ENCODE measurements at places on chromosomes 1 and 21.

- no peak for DNase-seq
Observed at GRCh38 chr1:224116131-224116530, 2.2 kb downstream of the FBXO28 start.

DNA sequence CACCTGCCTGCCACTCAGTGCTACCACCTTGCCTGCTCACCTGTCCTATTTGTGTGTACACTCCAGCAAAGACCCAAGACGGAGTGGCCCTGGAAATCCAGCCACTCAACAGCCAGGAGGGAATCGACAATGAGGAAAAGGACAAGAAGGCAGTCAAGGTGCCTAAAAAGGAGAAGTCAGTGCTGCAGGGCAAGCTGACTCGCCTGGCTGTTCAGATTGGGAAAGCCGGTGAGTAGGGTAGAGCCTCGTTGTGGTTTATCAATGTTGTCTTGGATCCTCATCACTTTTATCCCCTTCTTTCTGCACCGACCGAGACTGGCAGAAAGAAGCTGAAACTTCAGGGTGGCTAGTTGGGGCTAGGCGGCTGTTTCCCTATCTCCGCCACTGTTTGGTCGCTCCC, 61.4 kb upstream of the LAX1 start:
- DNase-seq: no peak

DNA sequence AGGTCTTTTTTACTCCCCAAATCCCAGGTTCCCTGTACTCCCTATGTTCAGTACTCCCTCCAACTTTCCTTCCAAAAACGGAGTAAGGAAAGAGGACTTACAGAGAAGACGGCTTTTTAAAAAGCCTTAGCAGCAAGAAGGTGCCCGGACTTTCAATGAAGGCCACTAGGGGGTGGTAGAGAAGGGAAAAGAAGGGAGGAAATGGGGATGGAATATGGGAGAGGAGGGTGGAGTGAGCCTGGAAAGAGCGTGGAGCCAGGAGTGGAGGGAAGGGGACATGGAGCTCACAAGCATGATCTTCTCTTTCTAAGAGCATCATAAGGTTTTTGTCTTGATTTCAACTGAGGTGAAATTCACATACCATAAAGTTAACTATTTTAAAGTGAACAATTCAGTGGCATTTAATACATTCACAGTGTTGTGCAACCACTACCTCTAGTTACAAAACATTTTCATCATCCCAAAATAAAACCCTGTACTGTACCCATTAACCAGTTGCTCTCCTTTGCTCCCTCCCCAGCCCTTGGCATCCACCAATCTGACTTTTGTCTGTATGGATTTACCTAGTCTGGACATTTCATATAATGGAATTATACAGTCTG, 129.9 kb downstream of the ZNF281 start:
- DNase-seq: peak; percentile 20

DNA sequence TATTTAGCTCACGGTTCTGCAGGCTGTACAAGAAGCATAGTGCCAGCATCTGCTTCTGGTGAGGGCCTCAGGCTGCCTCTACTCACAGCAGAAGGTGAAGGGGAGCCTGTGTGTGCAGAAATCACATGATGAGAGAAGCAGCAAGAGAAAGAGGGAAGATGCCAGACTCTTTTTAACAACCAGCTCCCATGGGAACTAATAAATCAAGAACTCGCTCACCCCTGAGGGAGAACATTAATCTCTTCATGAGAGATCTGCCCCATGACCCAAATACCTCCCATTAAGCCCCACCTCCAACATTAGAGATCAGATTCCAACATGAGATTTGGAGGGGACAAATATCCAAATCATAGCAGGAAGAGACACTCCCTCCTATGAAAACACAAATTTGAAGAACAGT, 74.1 kb downstream of the OLFML2B start:
- DNase-seq: no peak

GRCh38 chr1:115499253-115499652, 142.5 kb upstream of the VANGL1 start:
- no peak for DNase-seq

- DNase-seq: no peak
Observed at GRCh38 chr1:23743287-23744152, at the start of gene ELOA. ELOA (plus strand) TSS chr1:23743471; CDS start chr1:23743504, 33 bp downstream.

DNA sequence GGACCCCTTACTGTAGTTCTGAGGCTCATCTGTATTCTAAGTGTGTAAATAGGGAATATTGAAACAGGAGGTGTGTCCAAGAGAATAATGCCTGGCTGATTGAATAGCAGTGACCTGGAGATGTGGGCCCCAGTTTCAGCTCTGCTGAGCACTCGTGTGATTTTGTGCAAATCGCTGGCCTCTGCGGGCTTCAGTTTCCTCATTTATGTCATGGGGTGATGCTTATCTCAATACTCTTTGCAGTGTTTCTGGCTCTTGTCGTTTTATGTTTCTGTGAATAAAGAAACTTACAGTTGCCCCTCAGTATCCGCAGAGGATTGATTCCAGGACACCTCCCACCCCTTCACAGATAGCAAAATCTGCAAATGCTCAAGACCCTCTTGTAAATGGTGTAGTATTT, 5.0 kb downstream of the COG2 start:
- DNase-seq: no peak

GRCh38 chr1:67575861-67576260, 109.1 kb upstream of the GADD45A start:
- peak; percentile 36 for DNase-seq

- no peak for DNase-seq
Observed at GRCh38 chr21:27812279-27812678, 845.4 kb upstream of the ADAMTS5 start.

GRCh38 chr1:88514544-88515060, 169.5 kb upstream of the PKN2 start:
- no peak for DNase-seq

GRCh38 chr1:241939798-241940197, 17.8 kb upstream of the BECN2 start:
- no peak for DNase-seq

DNA sequence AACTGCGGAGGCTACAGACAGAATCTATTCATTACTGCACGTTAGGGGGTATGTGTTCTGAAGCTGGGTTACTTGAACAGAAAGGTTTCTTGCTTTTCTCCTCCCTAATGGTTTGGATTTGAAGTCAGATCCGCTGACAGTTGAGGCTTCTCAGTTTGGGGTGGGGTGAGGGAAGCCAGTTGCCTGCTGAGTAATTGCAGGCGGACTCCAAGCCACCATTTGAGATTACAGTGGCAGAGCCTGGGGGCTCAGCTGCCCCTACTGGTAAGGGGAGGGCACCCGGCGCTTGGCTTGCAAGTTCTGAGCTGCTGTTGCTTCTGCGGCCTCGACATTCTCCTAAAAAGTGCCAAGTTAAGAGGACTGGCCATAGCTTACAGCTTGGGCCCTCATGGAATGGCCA, 2.0 kb downstream of the GRHL3 start:
- DNase-seq: no peak

DNA sequence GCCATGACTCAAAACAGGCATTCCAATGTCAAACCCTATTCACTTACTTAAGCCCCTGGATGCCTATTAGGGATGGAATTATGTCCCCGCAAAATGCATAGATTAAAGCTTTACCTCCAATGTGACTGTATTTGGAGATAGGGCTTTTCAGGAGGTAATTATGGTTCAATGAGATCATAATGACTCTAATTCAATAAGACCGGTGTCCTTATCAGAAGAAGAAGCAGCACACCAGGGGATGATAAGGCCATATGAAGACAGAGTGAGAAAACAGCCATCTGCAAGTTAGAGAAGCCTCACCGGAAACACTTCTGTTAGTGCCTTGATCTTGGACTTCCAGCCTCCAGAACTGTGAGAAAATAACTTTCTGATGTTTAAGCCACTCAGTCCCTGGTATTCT, 1131.8 kb upstream of the TMPRSS15 start:
- DNase-seq: no peak

DNA sequence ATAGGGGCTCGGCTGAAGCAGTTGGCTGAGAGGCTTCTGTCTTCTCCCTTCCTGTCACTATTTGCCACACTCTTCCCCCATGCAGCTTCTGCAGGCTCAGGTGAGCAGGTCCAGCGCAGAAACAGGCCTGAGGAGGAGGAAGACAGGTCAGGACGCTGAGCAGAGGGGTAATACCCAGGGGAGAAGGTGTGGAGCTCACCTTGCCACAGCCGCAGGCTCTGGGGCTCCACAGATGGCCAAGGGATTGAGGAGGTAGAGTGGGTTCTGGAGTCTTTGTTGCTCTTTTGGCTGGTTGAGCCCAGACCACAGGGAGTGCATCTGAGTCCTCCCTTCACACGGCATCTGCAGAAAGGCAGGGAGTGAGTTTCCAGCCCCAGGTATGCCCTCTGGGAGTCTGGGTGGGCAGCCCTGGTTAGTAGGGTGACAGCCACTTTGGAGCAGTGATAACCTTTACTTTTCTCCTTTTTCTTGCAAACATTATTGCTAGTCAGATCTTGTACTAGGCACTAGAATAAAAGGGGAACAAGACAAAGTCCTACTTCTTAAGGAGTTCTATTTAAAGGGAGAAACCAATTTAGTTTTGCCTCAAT, 9.7 kb downstream of the EIF3I start:
- no peak for DNase-seq

GRCh38 chr21:42829954-42830353, 49.4 kb downstream of the WDR4 start:
- no peak for DNase-seq

DNA sequence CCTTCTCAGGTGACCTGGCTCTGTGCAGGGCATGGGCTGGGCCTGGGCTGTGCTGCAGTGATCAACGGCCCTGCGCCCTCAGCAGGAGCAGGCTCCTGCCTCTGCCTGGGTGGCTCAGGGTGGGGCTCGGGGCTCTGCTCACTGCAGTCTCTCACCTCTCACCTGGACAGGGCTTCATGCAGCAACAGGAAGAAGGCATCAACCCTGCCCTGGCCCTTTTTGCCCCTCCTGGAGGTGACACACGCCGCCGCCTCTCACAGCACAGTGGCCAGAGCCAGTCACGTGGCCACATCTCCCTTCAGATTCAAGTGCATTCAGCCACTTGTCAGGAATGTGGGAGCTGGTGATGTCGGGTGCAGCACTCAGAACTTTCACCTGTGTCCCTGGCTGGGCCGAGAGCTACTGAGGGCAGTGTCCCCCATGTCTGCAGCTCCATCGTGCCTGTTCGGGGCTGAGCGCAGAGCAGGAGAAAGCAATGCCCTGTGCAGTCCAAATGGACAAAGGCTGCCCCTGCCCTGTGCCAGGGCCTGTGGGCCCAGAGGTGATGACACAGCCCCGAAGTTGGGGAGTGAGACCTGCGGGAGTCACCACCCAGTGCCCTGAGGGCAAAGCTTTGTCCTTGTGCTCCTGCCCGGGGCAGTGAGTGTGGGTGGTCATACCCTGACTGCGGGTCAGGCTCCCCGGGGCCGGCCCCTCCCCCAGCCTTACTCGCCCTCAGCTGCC, 314.0 kb downstream of the PTPRU start:
- DNase-seq: no peak

GRCh38 chr1:183417772-183418491, at the start of gene NMNAT2:
NMNAT2 (minus strand) TSS chr1:183418380; CDS start chr1:183418267, 113 bp downstream.
- DNase-seq: no peak

GRCh38 chr1:10267319-10267718, 56.9 kb downstream of the KIF1B start:
- no peak for DNase-seq

DNA sequence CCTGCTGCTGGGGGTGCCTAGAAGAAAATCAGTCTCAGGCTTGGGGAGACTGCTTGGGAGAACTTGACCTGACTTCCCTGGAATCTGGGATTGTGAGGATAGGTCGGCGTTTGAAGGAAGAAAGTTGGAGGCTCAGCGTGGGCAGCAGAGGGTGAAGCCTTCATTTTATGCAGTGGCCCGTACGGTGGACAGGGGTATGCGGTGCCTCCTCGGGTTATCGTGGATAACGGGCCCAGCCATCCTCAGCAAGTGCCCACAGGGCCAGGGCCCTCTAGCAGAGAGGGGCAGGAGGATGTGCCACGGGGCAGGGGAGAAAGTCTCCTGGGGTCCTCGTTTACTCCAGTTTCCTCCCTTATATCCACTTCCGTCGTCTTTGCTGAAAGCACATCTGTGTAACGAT, 34.0 kb downstream of the CHAF1B start:
- no peak for DNase-seq

- DNase-seq: no peak
Observed at GRCh38 chr1:13945856-13946255, 245.9 kb downstream of the PRDM2 start.

- DNase-seq: no peak
Observed at GRCh38 chr1:40439247-40439646, 11.0 kb upstream of the ZFP69B start.

- DNase-seq: no peak
Observed at GRCh38 chr1:201426479-201427310, 5.2 kb upstream of the TNNI1 start.

DNA sequence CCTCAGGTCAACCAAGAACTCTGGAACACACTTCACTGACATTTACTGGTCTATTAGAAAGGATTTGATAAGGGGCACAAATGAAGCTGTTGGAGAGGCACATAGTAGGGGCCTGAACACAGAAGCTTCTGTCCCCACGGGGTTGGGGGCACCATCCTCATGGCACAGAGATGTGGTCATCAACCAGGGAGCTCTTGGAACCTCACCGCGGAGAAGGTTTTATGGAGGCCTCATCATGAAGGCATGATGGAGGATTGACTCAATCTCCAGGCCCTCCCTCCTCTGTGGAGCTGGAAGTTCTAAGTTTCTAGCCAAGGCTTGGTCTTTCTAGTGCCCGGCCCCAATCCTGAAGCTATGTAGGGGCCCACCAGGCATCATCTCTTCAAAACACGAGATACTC, 23.6 kb downstream of the MX1 start:
- DNase-seq: no peak

GRCh38 chr1:218588540-218589172, 243.5 kb downstream of the TGFB2 start:
- no peak for DNase-seq

DNA sequence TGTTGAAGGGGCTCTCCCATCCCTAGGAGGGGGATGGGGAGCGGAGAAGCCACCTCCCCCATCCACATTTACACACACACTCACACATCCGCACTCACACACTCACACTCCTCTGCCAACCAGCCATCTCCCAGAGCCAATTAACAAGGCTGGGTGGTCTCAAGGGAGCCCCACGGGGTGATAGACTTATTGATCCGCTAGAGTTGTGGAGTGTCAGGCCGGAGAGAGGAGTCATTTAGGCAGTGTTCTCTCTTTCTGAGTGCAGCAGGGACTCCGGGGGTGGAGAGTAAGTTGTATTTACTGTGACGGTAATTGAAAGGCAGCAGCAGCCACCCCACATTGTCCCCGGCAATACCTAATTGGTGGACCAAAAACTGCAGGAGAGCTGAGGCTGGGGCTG, 61.6 kb downstream of the KLHDC7A start:
- DNase-seq: no peak

GRCh38 chr1:111850109-111850508, 94.4 kb downstream of the DDX20 start:
- no peak for DNase-seq

Data from HS-5 (cell line).